ENCODE measurements at places on chromosomes 6 and 20.

DNA sequence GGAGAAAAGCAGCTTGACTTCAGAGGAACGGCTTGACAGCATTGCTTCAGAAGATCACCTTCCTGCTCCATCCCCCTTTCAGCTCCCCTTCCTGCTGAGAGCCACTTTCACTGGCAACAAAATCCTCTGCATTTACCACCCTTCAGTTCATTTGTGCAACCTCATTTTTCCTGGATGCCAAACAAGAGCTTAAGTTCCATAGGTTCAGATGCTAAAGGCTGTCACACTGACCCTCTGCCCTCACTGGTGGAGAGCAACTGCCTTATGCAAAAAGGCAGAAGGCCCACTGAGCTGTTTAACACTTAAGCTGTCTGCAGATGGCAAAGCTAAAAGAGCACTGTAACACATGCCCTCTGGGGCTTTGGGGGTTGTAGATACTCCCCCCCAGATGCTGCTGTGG, 131.2 kb upstream of the SPACA1 start:
- no peak for DNase-seq

DNA sequence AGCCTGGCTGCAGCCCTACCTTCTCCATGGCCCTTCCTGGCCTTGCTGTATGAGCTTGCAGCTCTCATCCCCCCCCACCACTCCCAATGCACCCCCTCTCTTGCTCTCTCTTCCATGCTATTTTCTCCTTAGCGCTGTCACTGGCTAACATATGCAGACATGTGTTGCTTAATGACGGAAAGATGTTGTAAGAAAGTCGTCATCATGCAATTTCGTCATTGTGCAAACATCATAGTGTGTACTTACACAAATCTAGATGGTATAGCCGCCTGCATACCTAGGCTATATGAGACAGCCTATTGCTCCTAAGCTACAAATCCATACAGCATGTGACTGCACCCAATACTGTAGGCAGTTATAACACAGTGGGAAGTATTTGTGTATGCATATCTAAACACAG, 27.0 kb downstream of the ANGPT4 start:
- no peak for DNase-seq

GRCh38 chr6:56593801-56594318, 48.8 kb downstream of the DST start:
- no peak for DNase-seq

GRCh38 chr6:113909224-113909856, 52.2 kb downstream of the MARCKS start:
- no peak for DNase-seq

GRCh38 chr6:121319112-121319553, 15.1 kb downstream of the TBC1D32 start:
- no peak for DNase-seq

DNA sequence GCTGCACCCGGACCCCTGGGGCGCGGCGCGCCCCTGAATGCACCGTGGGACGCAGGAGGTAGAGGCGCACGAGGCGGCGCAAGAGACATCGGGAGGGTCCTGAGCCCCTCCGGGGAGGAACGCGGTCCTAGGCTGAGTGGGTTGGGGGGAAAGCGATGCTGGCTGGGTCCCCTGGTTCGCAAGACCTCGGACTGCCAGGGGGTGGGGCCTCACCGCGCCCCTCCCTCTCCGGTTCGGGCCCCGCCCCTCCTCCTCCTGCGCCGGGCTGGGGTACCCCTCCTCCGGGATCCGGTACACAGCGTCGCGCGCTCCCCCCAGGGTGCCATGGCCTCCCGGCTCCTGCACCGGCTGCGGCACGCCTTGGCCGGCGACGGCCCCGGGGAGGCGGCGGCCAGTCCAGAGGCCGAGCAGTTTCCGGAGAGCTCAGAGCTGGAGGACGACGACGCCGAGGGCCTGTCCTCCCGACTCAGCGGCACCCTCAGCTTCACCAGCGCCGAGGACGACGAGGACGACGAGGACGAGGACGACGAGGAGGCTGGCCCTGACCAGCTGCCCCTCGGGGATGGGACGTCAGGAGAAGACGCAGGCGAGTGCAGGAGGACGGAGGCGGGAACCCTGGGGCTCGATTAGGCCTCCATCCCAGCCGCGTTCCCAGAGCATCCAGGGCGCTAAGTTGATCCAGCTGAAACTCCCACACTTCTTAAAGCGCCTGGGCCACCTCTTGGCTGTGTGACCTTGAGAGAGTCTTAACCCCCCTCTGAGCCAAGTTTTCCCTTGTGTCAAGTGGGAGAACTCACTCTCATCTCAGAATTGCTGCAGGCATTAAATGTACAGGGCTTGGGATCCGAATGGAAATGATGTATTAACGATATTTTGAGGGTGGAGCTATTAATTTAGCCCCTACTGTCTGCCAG, 541 bp downstream of the SNX21 start:
- peak; percentile 89 for DNase-seq

DNA sequence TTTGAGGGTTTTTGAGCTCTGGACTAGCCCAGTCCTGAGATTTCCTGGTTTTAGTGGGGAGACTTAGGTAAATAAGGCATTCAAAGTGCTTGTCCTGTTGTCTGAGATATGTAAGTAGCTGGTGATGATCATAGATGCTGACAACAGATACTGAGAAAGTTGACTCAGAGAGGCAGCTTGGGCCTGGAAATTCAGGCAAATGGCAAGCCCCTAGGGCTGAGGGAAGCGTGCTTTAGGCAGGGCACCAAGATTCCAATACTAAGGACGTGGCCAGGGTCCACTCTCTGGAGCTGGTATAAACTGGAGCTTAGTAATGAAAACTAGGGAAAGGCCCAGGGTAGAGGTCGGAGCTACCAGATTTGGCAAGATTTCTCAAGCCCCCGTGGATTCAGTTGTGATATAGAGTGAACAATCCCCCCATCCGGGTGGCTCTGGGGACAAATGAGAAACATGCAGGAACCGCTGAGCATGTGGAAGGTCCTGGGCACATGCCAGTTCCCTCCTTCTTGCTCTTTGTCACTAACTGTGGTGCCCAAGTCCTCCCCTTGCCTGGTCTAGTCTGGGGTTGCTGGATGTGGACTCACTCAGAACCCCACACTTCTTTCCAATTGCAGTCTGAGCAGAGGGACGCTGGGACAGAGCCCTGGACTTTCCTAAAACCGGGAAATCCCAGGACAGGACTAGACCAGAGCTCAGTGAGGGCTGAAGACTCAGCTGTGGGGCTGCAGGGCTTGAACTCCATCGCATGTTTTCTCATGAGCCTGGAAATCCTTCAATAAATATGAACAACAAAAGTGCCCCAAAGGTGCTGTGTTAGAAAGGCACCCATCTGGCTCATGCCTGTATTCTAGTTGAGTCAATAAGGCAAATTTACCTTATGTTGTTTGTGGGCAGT, 10.3 kb downstream of the SLC22A3 start:
- no peak for DNase-seq

- DNase-seq, result no peak
These were observed 49.4 kb upstream of the ARMC2 start for GRCh38 chr6:108798670-108799353.

DNA sequence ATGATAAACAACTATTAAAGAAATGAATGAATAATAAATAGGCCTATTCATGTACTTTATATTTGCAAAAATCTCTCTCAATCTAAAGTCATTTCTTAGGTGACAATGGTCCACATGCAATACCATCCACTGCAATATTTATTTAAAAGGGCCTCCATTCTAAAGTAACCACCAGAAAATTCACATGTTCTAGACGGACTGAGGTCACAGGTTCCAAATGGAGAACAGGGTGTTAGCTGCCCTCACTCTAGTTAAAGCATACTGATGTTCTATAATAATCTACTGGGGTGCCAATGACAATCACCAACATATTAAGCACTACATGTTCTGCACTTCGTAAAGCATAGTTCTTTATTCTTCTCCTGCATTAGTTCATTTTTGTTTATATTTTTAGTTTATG, 1.2 kb downstream of the HBS1L start:
- no peak for DNase-seq

DNA sequence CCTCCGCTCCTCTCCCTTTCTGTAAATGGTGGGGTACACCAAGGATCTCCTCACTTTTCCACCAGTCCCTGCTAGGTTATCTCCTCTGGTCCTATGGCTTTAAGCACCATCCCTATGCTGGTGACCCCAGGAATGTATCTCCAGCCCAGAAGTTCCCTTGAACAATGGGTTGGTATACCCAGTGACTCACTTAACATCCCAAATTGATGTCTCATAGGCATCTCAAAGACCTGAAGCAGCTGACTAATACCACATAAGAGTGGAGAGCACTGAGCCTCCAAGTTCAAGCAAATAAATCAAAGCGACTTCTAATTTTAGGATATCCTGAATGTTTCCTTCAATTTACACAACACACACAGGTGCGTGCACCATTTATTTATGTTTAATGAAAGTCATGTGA, 48.3 kb downstream of the ADGRF1 start:
- no peak for DNase-seq

DNA sequence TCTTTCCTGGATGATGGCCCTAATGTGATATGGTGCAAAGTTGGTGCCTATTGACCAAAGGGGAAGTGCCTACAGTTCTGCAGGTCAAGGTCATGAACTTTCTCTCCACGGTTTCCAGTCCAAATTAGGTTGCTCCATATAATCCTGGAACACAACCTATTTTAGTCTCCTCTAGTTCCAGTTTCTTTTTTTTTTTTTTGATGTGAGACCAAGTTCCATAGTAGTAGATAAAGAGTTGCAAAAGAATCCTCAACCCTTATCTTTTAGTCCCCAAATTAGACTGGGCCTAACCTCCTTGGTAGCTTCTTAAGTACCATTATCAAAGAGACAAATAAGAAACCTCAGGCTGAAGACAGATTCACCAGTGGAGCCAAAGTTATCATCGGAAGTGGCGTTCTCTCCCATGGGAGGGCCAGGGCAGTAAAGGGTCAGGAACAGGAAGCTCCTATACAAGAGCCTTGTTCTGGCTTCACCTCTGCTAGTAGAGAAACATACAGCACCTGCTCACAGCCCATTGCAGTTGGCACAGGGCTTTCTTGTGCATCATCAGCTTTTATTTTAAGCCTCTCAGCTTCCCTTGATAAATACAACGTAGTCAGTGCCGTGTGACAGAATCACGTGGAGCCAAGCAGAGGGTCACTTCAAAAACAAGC, 132.2 kb upstream of the RREB1 start:
- DNase-seq, result no peak

GRCh38 chr6:67679566-67680296, 955.4 kb upstream of the ADGRB3 start:
- no peak for DNase-seq

DNA sequence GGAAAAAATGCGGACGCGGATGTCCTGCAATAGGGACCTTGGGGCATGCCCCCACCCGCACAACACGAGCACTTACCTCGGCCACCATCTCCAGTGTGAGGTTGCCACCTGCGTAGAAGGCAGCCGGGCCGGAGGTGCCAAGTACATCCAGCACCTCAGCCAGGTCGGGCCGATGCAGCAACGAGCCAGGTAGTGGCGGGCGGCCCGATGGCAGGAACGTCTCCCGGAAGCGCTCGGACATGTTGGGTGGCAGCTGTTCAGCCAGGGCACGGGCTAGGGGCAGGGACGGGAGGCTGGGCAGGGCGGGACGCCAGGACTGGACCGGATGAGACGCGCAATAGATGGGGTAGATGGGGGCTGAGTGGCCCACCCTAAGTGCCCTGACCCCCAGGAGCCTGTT, 13.3 kb downstream of the GGT7 start:
- DNase-seq, result no peak

- DNase-seq, result no peak
These were observed 541.1 kb downstream of the HAO1 start for GRCh38 chr20:7399114-7399513.

DNA sequence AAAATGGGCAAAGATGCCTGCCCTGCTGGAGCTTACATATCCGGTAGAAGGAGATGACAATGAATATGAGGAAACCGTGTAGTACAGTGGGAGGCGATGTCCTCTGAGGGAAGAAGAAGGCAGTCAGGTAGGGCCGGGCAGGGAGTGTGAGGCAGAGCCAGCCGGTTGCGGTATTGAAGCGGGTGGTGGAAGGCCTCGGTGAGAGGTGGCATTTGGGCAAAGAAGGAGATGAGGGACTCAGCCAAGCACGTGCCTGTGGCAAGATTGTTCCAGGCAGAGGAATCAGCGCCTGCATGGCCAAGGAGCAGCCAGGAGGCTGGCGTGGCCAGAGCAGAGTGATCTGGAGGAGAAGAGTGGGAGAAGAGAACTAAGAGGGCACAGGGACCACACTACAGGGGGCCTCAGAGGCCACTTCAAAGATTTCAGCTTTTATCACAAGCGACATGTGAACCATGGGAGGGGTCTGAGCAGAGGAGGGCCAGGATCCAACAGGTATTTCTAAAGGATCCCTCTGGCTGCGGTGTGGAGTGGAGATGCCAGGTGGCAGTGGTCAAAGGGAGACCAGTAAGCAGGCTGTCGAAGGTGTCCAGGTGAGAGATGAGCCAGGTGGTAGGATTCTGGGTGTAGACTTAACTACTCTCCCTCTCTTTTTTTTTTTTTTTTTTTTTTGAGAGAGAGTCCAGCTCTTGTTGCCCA, 13.8 kb downstream of the MDFI start:
- no peak for DNase-seq

DNA sequence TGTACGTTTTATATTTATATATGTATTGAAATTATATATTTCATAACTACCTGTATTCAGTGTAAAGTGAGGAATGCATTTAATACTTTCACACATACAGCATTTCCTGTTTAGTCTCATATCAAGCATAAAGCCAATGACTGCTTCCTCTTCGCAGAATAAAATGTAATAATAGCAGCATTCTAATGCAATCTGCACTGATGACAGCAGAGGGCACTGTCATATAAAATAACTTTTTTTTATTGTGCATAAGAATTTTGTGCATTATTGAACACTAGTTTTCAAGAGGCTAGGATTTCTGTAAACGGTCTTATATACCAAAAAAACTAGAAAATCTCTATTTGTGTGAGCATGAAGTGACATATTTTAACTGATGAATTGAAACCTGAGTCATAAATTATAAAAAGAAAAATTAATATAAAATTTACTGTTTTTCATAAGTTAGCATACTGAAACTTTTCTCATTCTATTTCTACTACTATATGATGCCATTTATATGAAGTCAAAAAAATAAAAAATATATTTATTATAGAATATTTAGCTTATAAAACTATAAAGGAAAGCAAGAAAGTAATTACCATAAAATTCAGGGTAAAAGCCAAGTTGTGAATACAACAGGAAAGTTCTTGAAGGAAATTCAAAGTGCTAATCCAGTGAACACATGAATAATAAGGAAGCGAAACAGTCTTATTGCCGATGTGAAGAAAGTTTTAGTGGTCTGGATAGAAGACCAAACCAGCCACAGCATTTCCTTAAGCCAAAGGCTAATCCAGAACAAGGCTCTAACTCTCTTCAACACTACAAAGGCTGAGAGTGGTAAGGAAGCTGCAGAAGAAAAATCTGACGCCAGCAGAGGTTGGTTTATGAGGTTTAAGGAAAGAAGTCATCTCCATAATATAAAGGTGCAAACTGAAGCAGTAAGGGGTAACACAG, 36.3 kb downstream of the RNF146 start:
- no peak for DNase-seq

GRCh38 chr6:129845696-129846095, 15.4 kb downstream of the TMEM244 start:
- no peak for DNase-seq

GRCh38 chr6:31125162-31125561, 4.9 kb upstream of the CDSN start:
- no peak for DNase-seq
